ENCODE measurements at places on chromosomes 7 and 10.

- peak; percentile 60 for DNase-seq
Measured at GRCh38 chr10:26044141-26044749, 110.2 kb downstream of the MYO3A start.

DNA sequence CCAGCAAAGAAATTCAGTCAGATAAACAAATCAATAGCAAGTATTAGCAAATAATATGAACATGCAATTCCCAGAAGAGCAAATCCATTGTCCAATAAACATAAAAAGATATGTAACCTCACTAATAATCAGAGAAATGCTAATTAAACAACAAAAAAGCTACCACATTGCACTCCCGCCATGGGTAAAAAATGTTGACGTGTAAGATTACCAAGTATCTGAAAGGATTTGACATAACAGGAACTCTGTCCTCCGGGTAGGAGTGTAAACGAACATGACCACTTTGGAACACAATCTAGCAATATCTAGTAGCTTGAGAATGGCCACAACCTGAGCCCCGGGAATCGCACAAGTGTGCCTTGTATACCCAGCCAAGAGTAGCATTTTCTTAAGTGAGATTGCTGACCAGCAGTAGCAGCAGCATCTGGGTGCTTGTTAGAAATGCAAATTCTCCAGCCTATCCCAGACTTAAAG is 31.6 kb downstream of the DYDC1 start:
- DNase-seq = no peak

GRCh38 chr10:31574577-31574976 is 255.6 kb downstream of the ZEB1 start:
- DNase-seq = no peak

DNA sequence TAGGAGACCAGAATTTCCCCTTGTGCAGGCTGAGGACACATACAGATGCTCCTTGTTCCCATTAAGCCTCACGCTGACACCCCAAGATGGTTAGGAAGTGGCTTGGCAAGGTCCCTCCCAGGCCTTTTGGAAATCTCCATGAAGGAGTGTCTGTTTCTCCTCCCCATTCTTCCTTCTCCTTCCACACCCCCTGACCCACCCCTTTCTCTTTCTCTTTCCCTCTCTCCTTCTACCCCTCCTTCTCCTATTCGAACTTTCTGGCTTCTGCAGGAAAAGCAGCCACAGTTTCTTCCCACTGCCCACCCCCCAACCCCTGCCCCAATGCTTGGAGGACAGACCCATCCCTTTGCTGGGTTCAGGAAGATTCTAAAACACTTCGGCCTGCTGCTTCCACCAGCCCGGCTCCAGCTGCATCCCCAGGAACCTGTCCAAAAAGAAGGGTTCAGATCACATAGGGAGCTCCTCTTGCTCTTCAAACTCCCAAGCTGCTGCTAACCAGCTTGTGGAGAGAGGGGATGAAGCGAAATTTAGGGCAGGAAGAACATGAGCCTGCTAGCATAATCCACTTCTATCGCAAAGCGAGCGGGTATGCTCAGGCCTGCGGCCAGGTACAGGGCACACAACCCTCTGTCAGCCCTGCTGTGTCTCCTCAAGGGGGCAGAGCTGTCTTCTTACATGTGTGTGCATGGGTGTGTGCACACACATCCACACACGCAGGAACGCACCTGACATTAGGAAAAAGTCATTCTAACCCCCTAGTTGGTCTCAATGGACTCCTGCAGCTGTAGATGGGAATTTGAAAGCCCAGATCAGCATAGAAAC is 80.4 kb downstream of the PPP1R3C start:
- DNase-seq = peak; percentile 52

DNA sequence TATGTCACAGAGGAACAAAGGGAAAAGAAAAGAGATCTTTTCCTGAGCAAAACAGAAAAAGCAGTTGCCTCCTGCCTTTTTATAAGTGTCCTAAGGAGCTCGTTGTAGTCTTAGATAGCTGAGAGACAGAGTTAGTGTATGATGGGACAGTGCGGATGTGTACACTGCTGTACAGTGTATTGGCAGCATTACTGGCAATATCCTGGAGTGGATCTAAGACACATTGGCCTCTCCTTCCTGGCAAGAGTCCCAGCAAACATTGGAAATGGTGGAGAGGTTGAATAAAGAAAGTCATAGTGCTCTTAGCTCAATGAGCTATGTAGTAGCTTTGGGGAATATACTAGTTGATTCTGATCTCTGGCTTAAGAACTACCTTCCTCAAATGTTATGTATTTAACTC is 22.7 kb downstream of the GARS1 start:
- DNase-seq = no peak

- DNase-seq = peak; percentile 80
Measured at GRCh38 chr10:103598654-103599115, 105.2 kb downstream of the NEURL1 start.

DNA sequence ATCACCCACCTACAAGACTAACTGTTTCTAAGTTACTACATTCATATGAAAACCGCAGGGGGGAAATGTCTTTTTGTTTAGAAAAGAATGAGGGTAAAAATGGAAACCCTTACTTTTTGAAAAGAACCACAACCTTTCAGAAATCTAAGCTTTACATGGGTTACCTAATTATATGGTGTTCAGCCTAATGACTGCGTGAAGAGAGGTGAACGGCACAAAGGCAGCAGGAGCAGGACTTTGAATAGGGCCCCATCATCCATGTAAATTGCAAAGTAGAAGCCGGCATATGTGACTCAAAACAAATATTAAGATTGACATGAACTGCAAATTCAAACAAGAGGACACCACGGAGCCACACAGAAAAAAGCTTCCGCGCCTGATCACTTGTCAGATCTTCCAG is 25.1 kb downstream of the NEBL start:
- DNase-seq = no peak

DNA sequence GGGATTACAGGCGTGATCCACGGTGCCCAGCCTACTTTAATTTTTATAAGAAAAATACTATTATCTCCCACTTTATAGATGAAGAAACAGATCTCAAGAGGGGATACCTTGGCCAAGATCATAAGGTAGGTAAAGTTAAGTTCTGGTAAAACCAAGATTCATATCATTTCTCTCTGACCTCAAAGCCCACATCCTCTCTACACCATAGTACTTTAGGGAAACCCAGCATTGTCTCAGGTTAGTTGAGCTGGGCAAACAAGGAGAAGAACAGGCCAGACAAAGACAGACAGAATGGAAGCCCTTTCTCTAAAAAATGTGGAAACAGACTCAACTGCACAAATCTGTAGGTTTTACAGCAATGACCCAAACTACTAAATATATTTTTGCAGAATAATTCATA is 197.7 kb upstream of the FRMD4A start:
- DNase-seq = no peak

GRCh38 chr10:97060441-97061084 is 125.2 kb downstream of the SLIT1 start:
- DNase-seq = no peak

DNA sequence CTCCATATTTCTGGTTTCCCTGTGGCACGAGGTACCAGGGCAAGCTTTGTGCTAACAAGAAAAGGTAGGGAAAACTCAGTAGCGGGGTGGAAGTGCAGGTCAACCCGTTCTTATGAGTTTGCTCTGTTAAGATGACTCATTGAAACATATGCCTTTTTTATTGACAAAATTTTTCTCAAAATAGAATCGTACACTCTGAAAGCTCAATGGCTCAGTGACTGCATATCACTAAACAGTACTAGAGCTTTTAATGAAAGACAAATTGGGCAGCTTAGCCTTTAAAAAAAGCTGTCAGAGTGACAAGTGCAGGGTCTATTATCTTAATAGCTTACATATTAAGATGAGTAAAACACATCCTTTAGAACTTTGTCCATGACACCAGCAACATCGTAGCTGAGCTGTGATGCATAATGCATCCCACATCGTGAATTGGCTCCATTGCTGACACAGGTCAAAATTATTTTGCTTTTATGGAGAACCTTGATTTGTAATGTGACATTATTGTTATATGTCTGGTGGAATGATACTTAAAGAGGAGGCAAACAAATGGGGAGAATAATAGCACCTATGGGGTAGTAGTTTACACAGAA is 264.4 kb downstream of the ETV1 start:
- DNase-seq = no peak

DNA sequence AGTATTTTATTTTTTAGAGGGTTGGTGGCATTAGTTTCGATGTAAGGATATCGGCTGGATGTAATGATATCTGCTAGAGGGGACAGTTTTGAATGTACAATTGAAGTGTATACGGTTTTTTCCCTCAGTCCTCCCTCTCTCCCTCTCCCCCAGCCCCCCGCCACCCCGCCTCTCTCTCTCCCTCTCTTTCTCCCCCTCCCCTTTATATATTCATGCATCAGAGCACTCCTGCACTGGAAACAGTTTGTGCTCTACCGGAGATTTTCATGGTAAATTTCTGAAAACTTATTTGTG is 1.6 kb downstream of the GLCCI1 start:
- DNase-seq = peak; percentile 49

DNA sequence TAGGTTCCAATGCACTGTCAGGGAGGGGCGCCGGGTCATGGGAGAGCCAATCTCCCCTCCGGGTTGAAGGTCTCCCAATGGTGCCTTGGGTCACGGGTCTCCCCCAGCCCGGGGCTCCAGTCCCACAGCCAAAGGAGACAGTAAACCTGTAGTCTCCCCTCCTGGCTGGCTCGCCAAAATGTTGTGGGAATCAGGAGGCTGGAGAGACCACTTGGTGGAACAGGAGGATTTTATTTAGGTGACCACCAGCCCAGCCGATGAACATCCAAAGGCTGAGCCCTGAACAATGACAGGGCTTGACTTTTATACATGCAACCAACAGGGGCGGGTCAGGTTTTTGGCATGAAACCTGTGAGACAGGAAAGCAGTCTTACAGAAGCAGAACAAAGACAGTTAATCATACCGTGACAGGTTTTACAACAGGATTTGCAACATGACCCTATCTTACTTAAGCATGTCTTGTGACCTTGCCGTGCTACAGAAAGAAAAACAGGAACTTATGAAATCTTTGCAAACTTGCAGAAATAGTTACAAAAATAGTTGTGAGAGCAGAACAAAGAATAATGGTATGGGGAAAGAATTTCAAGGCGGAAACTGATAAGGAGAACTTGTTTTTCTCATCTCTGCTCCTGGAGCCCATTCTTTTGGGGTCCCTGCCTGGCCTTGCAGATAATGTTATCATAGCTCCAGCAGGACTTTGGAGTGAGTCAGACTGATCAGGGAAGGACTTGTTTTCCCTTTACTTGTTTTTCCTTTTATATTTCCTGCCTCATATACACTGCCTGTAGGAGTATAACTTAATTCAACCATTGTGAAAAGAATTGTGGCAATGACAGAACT is 7.1 kb downstream of the ERV3-1 start:
- no peak for DNase-seq
